Ovary (tissue), 10 donors: ENCODE measurements at places on chromosomes 12 and 14.

- no peaks in the 10 kb centered on the region for H3K36me3 ChIP-seq
- no peak overlapping the region for H3K4me3 ChIP-seq
- H3K4me1 ChIP-seq: no peaks in the 10 kb centered on the region
- no peak for DNase-seq
- H3K27me3 ChIP-seq: no peaks in the 10 kb centered on the region
These were observed 291.4 kb upstream of the OR4E1 start for GRCh38 chr14:21965042-21965441.

- H3K27ac ChIP-seq: no peak overlapping the region
- H3K27me3 ChIP-seq: no peaks in the 10 kb centered on the region
- peaks cover 11% of the 10 kb centered on the region for H3K4me1 ChIP-seq
- no peak for DNase-seq
- no peak overlapping the region for H3K4me3 ChIP-seq
- H3K36me3 ChIP-seq: no peaks in the 10 kb centered on the region
These were observed 11.2 kb upstream of the MAP1LC3B2 start for GRCh38 chr12:116547955-116548501.

DNA sequence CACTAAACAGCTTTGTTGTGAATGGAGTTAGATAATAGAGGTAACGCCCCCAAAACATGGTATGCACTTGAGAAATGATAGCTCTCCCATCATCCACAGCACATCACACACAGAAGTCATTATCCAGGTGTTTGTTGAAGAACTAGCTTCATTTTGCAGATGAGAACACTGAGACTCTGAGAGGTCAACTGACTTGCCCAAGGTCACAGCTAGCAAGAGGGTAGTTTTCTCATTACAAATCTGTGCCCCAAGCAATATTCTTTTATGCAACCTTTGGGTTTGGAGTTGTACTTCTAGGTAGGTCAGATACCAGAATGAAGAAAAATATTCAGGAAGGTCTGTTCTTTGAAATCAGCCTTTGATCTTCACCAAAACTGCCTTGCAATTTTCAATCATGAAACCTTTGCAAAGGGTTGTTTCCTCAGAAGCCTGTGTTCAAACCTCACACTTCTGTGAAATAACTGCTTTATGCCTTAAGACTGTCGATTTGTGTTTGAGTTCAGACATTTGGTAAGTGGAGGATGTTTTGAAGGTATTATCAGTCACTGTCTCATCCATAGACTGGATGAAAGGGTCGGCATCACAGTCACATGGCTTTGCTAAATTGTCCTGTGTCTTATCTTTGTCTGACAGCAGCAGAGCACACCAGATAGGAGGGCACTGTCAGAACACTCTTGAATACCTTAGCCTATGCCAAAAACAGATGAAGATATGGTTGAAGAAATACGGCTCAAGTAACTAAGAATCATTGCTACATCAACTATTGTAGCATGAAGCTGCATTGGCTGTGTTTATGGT lies 233.2 kb upstream of the BTG1 start:
- no peak for DNase-seq
- no peak overlapping the region for H3K4me3 ChIP-seq
- no peaks in the 10 kb centered on the region for H3K36me3 ChIP-seq
- H3K27ac ChIP-seq: no peak overlapping the region

- no peak for DNase-seq
- H3K4me3 ChIP-seq: no peak overlapping the region
- H3K27ac ChIP-seq: no peak overlapping the region
- no peaks in the 10 kb centered on the region for H3K27me3 ChIP-seq
- H3K4me1 ChIP-seq: peaks cover 13% of the 10 kb centered on the region
These were observed 10.2 kb downstream of the KITLG start for GRCh38 chr12:88570103-88570502.

DNA sequence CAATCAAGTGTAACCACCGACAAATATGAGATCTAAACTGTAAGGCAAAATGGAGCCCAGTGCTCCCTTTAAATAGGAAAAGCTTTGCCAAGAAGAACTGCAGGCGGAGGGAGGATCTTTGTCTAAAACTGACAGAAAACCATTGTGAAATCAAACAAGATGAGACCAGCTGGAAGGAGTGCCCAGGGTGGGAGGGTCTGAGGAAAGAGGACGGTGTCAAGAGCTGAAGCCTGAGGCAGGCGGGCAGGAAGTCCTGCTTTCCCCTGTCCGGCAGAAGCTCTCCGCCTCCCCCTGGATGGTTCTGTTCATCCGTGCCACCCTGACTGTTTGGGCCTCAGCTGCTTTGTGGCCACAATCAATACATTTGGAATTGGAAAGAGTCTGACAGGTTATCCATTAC lies 37.5 kb downstream of the CDC42BPB start:
- no peaks in the 10 kb centered on the region for H3K36me3 ChIP-seq
- no peak for DNase-seq
- H3K4me1 ChIP-seq: peaks cover 38% of the 10 kb centered on the region
- no peak overlapping the region for H3K27ac ChIP-seq

DNA sequence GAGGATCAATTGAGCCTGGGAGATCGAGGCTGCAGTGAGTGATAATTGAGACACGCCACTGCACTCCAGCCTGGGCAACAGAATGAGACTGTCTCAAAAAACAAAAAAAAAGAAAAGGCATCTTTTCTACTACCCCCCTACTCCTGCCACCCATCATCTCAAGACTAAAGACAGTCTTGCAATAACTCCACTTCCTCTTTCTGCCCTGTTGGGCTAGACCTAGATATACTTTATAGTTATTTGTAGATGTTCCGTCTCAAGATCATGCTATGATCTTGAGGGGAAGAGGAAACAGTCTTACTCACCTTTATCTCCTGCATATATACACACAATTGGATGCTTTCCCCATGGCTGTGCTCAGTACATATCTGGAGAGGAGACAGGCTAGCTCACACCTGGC lies 12.1 kb upstream of the ESPL1 start:
- no peak for DNase-seq
- no peaks in the 10 kb centered on the region for H3K36me3 ChIP-seq
- no peak overlapping the region for H3K27ac ChIP-seq
- H3K4me1 ChIP-seq: peaks cover 3% of the 10 kb centered on the region
- no peaks in the 10 kb centered on the region for H3K27me3 ChIP-seq

- no peak overlapping the region for H3K4me3 ChIP-seq
- no peak overlapping the region for H3K27ac ChIP-seq
- H3K4me1 ChIP-seq: no peaks in the 10 kb centered on the region
- H3K36me3 ChIP-seq: no peaks in the 10 kb centered on the region
These were observed 64.5 kb downstream of the CAND1 start for GRCh38 chr12:67333649-67334048.
